ENCODE measurements at places on chromosomes 12 and 14.
A peak's percentile ranks its signal among the peaks of the same experiment; 100 is the strongest.

DNA sequence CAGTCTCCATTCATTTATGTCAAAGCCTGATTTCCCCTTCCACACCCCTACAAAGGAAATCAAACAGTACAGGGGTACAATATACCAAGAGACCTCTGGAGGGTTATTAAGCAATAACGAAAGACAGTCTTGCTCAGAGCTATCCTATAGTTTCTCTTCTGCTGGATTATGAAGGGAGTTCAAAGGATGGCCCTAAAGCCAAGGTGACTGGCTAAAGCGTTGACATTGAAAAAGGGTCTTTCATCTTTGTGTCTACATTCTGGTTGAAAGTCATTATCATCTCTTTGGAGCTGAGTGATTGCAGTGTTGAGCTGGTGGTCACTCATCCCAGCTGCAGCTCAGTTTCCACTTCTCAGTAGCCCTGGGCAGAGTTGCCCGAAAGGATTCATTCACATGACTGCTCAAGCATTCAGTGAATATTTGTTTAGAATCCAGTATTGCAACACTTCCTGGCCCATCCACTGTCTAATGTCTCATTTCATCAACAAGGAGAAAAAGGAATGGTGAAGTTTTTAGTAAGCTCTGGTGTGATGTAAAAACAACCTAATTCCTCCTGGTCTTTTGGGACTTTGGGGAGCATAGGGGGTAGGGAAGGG lies 19.2 kb upstream of the TBX5 start:
- DNase-seq: no peak

- DNase-seq: no peak
Observed at GRCh38 chr14:71541271-71541670, 391.0 kb upstream of the RGS6 start.

DNA sequence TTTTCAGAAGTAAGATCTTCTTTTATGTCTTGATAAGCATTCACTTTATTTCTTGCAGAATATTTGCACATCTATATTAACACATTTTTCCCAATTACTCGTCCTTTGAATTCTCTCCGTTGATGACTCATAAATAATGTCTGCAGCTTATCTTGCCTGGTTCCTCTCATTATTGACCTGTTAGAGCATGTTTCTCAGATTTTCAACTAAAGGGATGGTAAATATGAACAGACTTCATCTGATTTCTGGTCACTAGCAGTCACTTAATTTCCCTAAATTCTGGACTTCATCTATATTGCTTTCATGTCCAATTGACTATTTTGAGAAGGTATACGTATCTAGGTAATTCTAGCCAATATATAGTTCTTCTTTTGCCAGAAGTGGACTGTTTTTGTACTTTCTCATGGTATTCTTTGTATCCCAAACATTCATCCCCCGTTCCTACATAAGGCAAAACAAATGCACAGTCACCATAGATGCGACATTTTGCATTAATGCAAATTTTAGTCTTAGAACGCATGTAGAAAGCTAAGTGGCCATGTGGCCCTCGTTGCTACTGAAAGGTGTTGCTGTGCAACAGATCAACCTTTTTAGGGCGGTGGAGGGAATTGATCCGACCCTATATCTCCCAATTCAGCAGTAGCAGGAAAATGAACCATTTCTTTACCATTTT lies 6.2 kb downstream of the PIK3C2G start:
- no peak for DNase-seq

- peak; percentile 99 for DNase-seq
Observed at GRCh38 chr12:116454950-116455447, 104.2 kb upstream of the MAP1LC3B2 start.

GRCh38 chr12:50425589-50426258 lies 25.0 kb downstream of the LARP4 start:
- DNase-seq: peak; percentile 27

DNA sequence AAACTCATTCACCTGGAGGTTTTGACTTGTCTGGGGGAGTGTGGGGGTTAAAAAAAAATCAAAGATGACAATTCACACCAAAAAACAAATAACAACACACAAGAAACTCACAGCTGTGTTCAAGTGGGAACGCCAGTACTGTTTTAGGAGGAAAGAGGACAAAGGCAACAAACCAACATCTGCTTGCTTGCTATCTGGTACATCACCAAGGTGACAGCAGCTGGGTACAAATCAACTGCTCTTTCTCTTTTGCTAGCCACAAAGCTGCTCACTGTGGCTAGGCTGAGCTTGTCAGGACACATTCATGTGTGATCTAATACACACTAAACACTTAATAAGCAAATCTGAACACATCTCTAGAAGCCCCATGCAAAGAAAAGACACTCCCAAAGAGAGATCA lies 128.0 kb upstream of the RAP1B start:
- no peak for DNase-seq

GRCh38 chr12:120115692-120116440 lies 687 bp downstream of the RAB35 start:
- DNase-seq: peak; percentile 47

GRCh38 chr12:88876857-88877256 lies 296.6 kb upstream of the KITLG start:
- peak; percentile 68 for DNase-seq

GRCh38 chr14:65580973-65581372 lies 168.4 kb downstream of the FUT8 start:
- DNase-seq: no peak

GRCh38 chr12:127519779-127520178 lies 747.2 kb upstream of the TMEM132C start:
- no peak for DNase-seq

- no peak for DNase-seq
Observed at GRCh38 chr12:130506844-130507243, 169.2 kb downstream of the PIWIL1 start.

- no peak for DNase-seq
Observed at GRCh38 chr14:95165517-95165916, 8.2 kb upstream of the DICER1 start.
